ENCODE measurements at places on chromosomes 1 and 21.
A peak's percentile ranks its signal among the peaks of the same experiment; 100 is the strongest.

GRCh38 chr1:118990513-118991152 lies 2.5 kb upstream of the TBX15 start:
- no peak for DNase-seq

GRCh38 chr1:227883073-227883520 lies 64.6 kb downstream of the WNT9A start:
- DNase-seq = no peak

- no peak for DNase-seq
Measured at GRCh38 chr21:29490016-29490415, 191.3 kb downstream of the BACH1 start.

GRCh38 chr21:27365394-27365793 lies 398.5 kb upstream of the ADAMTS5 start:
- no peak for DNase-seq

GRCh38 chr1:39761016-39761415 lies 10.1 kb downstream of the OXCT2 start:
- DNase-seq = no peak

- no peak for DNase-seq
Measured at GRCh38 chr21:38221594-38221993, 35.2 kb upstream of the KCNJ15 start.

DNA sequence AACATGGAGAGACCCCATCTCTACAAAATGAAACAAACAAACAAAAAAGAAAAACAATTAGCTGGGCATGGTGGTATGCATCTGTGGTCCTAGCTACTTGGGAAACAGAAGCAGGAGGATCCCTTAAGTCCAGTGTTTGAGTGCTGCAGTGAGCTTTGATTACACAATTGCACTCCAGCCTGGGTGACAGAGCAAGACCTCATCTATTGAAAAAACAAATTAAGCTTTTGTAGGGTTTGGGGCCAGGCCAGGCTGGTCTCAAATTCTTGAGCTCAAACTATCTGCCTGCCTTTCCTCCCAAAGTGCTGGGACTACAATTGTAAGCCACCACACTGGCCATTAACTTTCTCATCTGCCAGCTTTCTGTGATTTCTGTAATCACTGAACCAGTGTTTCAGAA lies 27.2 kb downstream of the NIPAL3 start:
- DNase-seq = no peak

- no peak for DNase-seq
Measured at GRCh38 chr1:172118618-172119017, 277.3 kb downstream of the DNM3 start.

DNA sequence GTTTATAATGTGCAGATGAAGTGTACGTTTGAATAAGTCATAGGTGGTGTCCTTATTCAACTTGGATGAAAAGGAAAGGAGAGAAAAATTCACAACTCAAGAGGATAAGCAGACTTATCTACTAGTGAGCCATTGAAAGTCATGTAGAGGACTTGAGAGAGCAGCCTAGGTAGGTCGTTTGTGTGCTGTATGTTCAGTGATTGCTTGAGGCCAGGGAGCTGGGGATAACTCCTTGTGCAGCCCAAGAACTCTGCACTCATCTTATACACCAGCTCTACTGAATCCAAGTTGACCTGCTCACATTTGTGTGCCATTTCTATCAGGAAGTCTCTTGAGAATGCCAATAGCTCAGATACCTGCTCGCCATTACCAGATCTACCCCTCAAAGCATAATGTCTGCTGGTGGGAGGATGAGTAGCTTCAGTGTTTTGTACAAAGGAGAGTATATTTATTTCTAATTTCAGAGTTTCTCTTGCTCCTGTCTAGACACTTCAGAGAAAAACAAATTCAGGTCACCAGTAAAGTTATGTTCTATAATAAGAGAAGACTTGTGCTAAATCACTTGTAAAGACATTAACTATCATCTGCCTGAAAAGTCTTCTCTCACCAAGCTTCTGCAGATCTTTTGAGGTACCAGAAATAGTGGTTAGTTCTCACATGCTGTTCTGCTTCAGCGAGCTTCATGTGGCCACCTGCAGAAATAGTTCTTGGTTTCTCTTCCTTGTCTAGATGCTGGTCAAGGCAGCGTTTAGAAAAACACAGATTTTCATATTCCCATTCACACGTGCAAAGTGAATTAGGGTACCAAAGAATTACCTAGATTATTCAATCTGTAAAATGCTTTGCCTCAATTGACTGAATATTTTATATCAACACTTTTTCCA lies 10.8 kb downstream of the S1PR1 start:
- no peak for DNase-seq

DNA sequence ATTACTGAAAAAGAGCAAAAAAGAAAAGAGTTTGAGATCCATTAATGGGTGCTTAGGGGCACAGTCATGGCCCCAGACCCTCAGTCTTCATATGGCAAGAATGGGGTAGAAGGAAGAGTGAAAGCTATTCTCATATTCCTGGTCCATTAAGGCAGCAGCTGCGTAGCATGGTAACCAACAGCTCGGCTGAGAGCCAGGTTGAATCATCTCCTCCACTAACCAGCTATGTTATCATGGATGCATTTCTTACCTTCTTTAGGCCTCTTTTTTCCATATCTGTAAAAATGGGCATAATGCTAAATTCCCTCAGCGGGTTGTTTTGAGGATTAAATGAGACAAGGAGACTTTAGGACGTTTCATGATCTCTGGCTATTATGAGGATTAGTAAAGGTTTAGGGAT lies 15.0 kb upstream of the SARS1 start:
- no peak for DNase-seq

DNA sequence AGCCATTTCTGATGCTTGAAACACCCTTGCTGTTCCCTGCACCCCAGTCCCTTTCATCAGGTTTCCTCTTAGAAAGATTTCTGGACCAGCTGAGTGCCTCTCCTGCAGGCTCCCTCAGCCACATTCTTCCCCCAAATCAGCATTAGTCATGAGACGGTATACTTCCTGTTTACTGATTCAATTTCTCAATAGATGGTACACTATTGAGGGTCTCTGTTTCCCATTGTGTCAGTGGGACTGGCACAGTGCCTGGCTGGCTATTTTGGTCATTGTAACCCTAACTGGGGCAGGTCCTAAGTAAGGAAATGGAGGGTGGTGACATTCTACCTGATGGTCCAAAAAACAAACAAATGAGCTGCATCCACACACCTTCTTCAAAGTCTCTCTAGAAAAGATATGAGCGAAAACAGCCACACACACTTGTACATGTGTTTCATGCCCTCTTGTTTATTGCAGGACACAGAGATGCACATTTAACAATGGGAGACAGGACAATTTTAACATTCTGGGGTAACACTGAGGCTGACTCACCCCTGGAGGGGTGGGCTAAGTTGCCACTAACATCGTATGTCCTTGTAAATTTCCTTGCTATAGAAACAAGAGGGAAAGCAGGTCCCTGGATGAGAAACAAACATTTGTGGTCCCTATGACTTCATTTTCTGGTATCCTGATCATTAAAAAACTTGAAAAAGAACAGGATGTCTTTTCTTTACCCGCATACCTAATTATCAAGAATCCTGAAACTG lies 77.5 kb downstream of the RRAGC start:
- no peak for DNase-seq

DNA sequence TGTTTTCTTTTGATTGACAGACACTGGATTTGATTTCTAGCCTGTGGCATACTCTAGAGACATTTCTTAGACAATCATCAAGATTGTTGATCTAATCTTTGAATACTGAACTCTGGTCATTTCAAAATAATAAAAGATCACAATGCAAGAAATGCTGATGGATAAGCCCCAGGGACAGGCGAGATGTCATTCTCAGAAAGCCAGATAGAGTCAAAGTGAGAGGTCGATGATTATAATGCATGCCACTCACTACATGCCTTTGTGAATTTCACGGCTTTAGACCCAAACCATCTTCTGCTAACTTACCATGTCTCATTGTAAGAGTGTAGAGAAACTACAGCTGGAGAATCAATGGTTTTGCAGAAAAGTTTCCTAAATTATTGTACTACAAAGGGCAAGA lies 257.1 kb downstream of the DYRK1A start:
- DNase-seq = no peak

DNA sequence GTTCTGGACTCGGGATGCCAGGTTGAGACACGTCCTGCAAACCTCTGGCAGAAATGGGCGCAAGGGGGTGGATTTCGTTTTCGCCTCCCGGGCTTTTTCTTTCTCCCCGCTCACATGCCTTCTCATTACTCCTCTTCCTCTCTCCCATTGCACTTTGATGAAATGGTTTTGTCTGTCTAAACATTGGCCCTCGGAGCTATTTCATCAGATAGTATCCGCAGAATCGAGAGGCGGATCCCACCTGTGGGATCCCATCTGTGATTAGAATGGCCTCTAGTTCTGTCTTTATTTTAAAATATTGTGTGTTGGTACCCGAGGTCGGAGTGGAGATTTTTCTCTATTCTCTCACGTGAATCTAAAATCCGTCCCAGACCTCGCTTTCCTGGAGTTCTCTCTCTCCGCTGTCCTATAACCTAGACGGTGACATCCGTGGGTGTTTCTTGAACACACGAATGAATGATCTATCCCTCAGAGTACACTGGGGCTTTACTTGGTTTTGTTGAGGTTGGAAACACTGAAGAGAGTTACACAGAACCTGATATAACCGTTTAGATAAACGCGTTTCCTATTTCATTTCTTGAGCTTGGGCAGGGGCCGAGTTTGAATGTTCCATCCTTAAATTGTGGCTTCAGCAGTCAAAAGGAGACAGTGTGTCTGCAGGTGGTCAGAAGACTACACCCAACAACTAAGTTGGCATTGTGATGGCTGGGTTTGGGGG lies 2.0 kb downstream of the EDARADD start:
- DNase-seq = no peak

DNA sequence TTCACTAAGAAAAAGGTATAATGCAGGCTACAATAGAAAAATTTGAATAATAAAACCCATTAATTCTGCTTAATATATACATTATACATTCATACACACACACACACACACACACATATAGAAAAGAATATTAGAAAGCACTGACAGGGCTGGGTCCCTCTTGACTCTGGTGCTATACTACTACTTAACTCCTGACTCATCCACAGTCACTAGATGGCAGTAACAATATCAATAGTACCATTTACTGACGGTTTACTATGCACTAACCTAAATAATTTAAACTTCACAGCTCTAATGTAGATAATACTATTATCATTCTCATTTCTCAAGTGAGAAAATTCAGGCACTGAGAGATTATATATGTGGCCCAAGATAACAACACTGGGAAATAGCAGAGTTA lies 87.5 kb downstream of the COP1 start:
- DNase-seq = no peak

DNA sequence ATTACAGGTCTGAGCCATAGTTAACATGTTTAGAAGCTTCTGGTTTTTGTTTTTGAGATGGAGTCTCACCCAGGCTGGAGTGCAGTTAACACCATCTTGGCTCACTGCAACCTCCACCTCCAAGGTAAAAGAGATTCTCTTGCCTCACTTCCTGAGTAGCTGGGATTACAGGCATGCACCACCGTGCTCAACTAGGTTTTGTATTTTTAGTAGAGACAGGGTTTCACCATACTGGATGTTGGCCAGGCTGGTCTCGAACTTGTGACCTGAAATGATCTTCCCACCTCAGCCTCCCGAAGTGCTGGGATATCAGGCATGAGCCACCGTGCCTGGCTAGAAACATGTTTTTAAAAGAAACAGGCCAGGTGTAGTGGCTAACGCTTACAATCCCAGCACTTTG lies 10.5 kb downstream of the NDUFS5 start:
- no peak for DNase-seq

- peak; percentile 43 for DNase-seq
Measured at GRCh38 chr1:183733715-183734114, 71.2 kb upstream of the RGL1 start.

DNA sequence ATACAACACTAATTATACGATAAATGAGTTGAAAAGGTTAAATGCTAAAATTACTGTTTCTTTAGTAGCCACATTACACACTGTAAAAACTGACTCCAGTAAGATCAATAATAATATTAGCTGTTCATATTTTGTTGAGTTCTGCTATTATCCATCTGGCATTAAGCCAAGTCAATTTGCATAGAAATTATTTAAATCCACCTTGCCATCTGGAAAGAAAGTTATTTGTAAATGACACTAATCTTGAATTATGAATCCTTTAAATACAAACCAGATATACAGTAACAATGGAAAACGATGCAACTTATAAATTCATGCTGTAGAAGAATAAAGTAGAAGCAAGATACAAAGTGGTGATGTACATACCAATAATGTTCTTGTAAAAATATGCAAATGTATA lies 81.4 kb upstream of the BCL10 start:
- no peak for DNase-seq

- peak; percentile 97 for DNase-seq
Measured at GRCh38 chr1:223707256-223708000, 4.9 kb upstream of the CAPN2 start.

GRCh38 chr21:15520811-15521643 lies 208.8 kb upstream of the USP25 start:
- DNase-seq = no peak

- DNase-seq = no peak
Measured at GRCh38 chr1:89844860-89845259, 24.0 kb downstream of the LRRC8D start.

GRCh38 chr1:200873116-200873670 lies 412 bp downstream of the GPR25 start:
- DNase-seq = no peak

DNA sequence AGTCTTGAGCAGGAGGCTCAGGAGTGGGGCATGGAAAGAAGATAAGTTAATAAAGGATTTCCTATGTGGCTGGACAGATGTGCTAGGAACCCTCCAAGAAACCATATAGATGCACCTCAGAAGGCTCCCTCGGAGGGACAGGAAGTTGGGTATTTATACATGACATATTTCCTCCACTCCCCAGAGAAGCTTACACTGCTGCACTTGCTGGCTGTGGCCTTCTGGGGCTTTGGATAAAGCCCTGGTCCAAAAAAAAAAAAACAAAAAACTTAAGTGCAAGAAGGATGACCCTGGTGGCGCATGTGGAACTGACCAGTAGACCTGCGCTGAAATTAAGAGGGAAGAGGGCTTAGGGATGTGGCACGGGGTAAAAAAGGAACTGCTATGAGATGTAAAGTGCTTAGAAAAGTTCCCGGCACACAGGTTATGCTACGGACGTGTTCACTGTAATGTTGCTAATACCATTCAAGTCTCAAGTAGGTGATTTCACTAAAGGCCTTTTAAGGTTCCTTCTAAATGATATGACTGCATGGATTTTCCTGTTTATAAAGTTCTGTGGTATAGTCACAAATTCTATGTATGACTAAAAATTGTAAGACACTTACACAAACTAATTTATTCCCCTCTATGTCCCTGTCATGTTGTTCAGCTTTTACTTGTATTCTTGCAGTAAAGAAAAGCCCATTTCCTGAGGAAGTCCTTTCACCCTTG lies 253.6 kb downstream of the HMCN1 start:
- DNase-seq = no peak

GRCh38 chr1:229666585-229666984 lies 40.5 kb downstream of the URB2 start:
- DNase-seq = no peak

- peak; percentile 60 for DNase-seq
Measured at GRCh38 chr1:21956720-21957552, 19.8 kb upstream of the HSPG2 start.

- DNase-seq = no peak
Measured at GRCh38 chr1:59979666-59980065, 53.1 kb upstream of the CYP2J2 start.

GRCh38 chr1:205690122-205690756 lies 9.9 kb upstream of the SLC45A3 start:
- no peak for DNase-seq

GRCh38 chr1:57741521-57741920 lies 317.7 kb upstream of the DAB1 start:
- DNase-seq = no peak

Data from umbilical cord (tissue), 2 donors.